ENCODE measurements at places on chromosomes 16 and 17.

- DNase-seq: no peak
Measured at GRCh38 chr16:48432136-48432535, 46.9 kb upstream of the SIAH1 start.

DNA sequence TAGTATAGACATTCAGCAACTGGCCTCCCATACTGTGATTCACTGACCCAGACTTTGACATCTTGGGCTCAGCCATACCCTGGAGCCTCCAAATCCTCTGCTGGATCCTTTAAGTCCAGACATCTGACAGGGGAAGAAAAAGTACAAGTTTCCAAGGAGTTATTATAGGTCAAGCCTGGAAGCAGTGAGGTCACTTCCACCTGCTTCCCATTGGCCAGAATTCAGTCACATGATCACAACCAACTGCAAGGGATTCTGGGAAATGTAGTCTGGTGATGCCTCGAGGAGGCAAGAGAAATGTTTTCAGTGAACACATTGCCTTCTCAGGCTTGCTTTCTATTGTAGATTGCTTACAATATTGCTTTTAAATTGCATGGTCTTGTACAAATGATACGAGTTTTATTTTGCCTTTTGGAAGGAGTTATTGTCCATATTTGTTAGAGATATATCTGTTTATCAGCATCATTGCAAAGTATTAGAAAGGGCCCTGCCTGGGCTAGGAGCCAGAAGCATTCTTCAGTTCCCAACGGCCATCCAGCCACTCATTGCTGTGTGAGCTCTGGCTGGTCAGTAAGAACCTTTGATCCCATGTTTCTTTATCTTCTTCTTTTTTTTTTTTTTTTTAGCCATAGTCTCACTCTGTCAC, 696.9 kb downstream of the WWOX start:
- DNase-seq: no peak

- DNase-seq: no peak
Measured at GRCh38 chr16:31344712-31345111, 10.3 kb upstream of the ITGAX start.

DNA sequence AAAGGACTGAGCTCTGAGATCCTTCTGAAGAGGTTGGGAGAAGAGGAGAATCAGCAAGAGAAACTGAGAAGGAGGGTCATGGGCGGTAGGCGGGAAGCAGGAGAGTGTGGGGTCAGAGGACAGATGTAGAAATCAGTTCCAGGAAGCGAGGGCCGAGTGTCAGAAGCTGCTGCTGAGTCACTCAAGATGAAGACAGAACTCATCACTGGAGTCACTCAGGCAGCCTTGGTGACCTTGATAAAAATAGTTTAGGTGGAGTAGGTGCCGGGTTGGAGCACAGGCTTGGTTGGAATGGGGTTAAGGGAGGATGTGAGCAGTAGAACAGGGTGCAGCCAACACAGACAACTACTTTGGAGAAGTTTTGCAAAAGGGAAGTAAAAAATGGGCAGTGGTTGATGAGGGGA, 6.1 kb upstream of the ITGAM start:
- DNase-seq: no peak

DNA sequence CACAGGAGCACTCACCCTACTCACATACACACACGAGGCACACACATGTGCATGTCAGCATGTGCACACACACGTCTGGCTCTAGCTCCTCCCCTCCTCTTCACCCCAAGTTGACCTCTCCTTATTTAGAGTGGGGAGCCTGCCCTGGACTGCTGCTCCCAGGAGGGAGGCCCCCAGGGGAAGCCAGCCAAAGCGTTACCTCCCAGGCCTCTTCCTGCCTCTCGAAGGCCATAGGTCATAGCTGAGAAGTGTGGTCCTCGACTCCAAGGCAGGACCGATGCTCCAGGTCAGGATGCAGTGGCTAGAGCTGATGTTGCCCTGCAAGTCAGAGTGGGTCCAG, 18.8 kb downstream of the POLR3K start:
- DNase-seq: no peak

DNA sequence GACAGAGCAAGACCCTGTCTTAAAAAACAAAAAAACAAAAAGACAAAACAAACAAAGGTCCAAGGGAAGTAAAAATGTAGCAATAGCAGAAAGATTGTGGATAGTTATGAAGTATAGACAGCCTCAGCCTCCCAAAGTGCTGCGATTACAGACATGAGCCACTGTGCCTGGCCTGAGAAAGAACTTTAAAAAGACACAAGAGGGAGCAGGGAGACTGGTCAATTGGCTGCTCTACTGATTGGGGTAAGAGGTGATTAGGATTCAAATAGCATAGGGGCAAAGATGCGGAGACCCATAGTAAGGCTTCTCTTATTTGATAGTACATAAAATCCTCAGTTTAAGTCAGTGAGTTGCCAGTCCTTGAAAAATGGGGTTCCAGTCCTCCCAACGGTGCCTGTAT, 518.2 kb upstream of the GOT2 start:
- no peak for DNase-seq

GRCh38 chr16:12345349-12345748, 368.8 kb downstream of the SNX29 start:
- no peak for DNase-seq

- no peak for DNase-seq
Measured at GRCh38 chr16:70746040-70746707, 54.8 kb downstream of the VAC14 start.

DNA sequence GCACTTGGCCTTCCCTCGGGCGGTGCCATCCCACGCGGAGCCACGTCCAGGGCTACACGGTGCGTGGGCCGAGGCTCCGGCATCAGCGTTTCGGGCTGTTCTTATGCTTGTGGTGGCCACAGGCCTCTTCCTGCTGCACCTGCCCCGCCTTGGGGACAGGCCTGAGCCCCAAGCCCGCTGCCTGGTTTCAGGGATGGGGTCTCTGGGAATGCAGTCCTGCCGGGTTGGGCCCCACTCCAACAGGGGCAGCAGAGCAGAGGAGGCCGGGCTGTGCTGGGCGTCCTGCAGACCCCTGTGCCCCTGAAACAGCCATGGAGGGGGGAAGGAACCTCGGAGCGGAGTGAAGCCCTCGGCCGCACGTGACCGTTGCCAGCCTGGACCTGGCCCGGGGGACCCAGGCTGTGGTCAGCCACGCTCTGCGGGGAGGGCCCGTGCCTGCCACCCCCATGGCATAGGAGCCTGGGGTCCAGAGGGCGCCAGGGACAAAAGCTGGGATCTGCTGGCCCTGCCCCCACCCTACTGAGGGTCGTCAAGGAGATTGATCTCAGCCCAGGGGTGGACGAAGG, 453 bp upstream of the WFIKKN1 start:
- DNase-seq: no peak

GRCh38 chr16:87703071-87703470, 62.7 kb downstream of the KLHDC4 start:
- DNase-seq: no peak

DNA sequence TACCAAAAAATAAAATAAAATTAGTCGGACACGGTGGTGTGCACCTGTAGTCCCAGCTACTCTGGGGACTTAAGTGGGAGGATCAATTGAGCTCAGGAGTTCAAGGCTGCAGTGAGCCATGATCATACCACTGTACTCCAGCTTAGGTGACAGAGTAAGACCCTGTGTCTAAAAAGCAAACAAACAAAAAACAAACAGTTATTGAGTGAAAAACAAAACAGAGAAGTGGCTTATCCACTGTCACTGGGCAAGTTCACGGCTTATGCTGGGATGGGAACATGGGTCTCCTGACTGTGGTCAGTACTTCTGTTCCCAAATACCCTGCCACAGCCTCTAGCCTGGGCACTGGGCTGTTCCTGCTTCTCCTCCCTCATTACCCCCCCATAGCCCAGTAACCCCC, 9.5 kb upstream of the GRN start:
- no peak for DNase-seq

- DNase-seq: no peak
Measured at GRCh38 chr16:75181630-75182029, 25.3 kb downstream of the CTRB2 start.

GRCh38 chr17:56184650-56185049, 31.4 kb downstream of the ANKFN1 start:
- DNase-seq: no peak

DNA sequence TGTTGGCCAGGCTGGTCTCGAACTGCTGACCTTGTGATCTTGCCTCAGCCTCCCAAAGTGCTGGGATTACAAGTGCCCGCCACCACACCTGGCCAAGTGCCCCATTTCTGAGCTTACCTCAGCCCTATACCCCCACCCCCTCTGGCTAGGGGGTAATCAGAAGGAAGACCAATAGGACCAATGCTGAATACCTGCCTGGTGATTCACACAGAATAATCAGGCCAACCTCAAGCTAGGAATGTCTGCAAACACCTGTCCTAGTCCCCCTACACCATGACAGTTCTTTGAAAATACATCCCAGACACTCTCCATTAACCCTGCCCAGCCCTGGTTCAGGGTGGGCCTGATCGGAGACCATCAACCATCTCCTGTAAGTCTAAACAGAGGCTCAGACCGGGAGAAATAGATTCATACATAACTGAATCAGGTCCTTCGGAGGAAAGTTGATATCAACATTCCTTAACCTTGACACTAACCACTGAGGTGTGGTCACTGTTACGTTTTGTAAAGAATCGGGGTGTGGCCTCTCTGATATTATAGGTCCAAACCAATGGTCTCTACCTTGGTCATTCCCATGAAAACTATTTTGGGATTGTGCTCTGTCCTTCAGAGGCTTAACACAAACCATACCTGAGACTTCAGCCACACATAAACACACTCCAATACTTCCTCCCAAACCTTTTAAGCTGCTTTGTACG, 130.8 kb downstream of the GAS7 start:
- no peak for DNase-seq

DNA sequence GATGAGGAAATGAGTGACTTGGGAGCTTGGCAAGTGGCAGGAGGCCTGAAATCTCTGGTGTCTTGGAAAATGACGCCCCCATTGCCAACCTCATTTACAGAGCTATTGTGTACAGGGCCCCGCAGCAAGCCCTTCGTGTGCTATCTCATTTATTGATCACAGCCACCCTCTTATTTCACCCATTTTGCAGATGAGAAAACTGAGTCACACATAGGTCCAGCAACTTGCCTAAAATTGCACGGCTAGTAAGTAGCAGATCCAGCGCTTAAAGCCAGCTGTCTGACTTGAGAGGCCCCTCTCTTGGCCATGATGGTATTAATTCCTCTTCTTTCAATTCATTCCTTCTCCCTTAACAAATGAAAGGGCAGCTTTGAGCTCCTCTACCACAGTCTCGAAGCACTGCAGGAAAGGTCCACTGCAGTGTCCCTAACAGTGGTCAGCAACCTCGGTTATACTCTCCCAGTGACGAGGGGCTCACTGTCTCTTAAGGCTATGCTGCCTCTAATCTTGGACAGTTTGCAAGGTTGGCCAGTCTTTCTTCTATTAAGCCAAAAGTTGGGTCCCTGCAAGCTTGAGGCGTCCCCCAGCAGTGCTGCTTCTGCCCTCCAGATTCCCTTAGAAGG, 162.2 kb downstream of the COPRS start:
- no peak for DNase-seq

- no peak for DNase-seq
Measured at GRCh38 chr16:1277617-1278282, 21.9 kb downstream of the TPSD1 start.

- DNase-seq: no peak
Measured at GRCh38 chr17:40316571-40317344, 7.8 kb downstream of the RARA start.

- DNase-seq: no peak
Measured at GRCh38 chr17:65556014-65556909, 5.2 kb downstream of the AXIN2 start.

DNA sequence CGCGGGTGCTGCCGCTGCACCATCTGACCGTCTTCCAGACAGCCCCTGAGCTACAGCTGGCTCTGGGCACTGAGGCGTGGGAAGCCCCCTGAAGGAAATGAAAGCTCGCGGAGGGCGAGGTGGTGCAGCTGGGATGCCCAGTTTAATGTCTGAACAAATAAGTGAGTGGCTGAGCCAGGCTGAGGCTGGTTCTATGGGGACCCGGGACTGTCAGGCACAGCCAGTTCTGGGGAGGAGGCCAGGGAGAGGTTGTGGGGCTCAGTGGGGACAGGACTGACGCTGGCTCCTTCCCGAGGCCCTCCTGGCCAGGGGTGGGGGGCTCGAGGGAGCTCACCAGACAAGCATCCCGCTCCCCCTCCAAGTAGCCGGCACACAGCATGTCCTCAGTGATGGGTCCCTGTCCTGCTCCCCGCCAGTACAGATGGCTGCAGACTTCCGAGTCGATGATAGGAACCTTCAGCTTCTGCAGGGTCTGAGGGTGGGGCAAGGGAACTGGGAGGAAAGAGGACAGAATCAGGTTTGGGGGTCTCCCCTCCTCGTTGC, 4.4 kb downstream of the PRSS22 start:
- no peak for DNase-seq

GRCh38 chr17:7843257-7843535, 9.2 kb downstream of the KDM6B start:
- DNase-seq: no peak

GRCh38 chr16:2358811-2359210, 18.3 kb upstream of the ABCA3 start:
- no peak for DNase-seq

DNA sequence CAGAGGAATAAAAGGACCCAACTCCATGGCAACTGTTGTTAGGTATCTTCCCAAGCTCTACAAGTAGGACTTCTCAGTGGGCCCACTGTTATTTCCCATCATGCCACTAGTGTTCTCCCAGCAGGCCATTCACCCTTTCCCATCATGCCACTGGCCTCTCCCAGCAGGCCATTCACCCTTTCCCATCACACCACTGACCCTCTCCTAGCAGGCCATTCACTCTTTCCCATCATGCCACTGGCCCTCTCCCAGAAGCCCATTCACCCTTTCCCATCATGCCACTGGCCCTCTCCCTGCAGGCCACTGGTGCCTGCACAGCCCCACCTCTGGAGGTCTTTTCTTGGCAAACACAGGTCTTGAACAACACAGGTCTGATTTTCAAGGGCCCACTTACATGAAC, 36.3 kb downstream of the IFT140 start:
- no peak for DNase-seq

- DNase-seq: no peak
Measured at GRCh38 chr16:77509796-77510195, 75.0 kb upstream of the ADAMTS18 start.

- no peak for DNase-seq
Measured at GRCh38 chr17:55284001-55284884, 19.5 kb downstream of the HLF start.

- no peak for DNase-seq
Measured at GRCh38 chr17:64083563-64084085, 46.3 kb downstream of the ERN1 start.

DNA sequence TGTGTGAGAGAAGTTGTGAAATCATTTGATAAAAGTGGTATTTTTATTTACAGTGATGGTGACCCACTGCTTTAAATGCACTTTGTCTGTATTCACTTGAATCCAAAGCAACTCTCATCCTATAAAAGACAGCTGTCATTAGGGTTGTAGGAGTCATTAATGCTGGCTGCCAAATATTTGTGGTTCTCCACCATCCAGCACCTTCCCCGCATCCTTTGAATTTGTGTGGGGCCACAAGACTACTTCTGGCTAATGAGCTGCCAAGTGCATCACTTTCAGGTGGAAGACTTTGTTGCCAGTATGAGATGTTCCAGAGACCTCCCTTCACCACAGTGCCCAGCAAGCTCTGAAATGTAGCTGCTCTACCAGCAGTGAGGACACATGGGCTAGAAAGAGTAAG, 43.4 kb downstream of the CMTM3 start:
- no peak for DNase-seq

GRCh38 chr16:82232806-82233205, 62.8 kb upstream of the MPHOSPH6 start:
- no peak for DNase-seq

All from activated gamma-delta T cell (primary cell).